Stimulated activated CD4-positive, alpha-beta T cell treated with anti-CD3 and anti-CD28 coated beads, Interleukin-4, amount 100 ng/mL, for 1 hour (primary cell): ENCODE measurements at places on chromosomes 7 and 10.

GRCh38 chr7:83613232-83613631 is 35.7 kb downstream of the SEMA3E start:
- no peak for DNase-seq

DNA sequence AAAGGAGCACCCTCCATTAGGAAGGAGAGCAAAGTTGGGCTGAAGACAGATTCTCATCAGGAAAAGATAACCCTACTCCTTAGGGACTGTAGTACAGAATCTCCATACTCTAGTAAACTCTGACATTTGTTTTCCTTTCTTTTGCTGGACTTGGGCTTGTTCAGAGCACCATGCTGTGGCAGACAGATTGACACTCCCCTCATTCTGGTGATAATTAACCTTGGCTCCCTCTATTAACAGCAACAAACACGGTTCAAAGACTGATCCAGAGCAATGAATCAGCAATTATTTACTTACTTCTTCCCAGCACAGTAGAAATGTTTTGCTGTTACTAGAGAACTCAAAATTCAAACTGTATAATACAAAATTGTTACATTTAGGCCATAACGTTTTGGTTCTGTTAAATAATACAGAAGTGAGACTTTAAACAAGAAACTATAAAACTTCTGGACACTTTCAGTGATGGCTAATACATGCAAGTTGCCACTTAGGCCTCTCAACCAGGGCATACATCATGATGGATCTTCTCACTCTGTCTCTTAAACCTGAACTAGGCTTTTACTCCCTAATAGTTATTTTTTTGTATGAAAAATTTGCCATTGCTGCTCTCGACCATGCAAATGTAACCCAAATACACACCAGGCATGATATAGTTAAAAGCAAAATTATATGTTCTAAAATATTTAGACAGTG is 639.0 kb downstream of the IPMK start:
- no peak for DNase-seq

DNA sequence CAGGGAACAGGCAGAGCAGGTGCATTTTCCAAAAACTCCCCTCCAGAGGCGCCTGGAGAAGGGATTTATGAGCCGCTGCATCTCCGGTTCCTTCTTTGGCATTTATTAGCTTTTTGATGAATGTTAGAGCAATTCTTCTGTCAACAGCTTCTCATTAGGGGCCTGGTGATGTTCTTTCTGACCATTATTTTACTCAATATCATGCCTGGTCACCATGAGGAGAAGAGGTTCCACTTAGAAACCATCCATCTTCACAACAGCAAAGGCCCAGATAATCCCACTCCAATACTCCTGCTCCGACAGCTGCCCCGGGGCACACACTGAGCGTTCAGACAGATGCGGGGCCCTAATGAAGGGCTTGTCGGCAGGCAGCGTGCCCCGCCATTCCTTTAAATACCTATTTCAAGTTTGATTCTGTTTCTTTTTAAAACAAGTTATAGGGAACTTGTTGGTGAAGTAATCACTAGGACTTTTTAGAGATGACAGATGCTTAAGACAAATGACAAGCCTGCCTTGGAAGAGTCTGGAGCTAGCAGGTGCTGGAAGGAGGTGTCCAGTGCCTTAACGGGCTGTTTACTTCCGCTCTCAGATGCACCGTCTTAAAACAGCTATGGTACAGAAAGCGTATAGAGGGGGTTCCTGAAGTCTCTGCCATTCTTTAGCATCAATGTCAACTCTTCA is 31.7 kb downstream of the ECHDC3 start:
- DNase-seq: no peak

DNA sequence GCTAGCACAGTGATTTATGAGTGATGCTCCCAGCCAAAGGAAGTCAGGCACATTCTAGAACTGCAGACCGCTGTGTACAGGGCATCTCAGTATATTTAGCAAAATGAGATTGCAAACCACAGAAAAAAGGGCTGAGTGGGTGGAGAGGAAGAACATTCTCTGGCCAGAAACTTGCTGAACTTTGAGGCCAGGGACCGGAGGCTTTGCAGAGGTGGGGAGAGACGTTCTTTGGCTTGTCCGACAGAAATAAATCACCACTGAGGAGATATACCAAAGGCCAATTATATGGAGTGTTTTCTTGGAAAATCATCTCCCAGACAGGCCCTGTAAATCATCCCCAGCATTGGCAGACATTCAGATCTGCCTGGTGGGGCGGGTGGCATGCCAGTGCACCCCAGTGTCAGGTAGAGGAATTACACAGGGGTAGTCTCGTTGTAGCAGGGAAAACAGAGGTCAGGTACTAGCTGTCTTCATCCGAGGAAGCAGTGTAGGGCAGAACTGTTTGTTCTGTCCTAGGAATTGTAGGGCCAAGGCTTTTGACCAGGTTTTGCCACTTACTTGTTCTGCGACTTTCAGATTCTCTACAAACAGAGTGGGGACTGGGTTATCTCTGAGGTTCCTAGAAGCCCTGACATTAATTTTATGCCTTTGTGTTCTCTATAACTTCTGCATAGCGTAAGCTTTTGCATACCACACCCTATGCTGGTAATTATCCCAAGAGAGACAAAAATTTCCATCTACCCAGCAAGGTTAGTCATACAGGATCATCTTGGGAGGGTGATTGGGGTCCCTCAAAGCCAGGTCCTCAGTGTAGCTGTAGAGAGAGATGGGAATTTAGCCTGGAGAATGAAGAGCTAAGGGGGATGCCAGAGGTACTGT is 655.6 kb downstream of the LRMDA start:
- no peak for DNase-seq

GRCh38 chr7:8594115-8594514 is 160.7 kb downstream of the NXPH1 start:
- no peak for DNase-seq

GRCh38 chr10:100130831-100131230 is 49.2 kb upstream of the CPN1 start:
- no peak for DNase-seq

GRCh38 chr10:8302565-8302964 is 248.1 kb downstream of the GATA3 start:
- no peak for DNase-seq

DNA sequence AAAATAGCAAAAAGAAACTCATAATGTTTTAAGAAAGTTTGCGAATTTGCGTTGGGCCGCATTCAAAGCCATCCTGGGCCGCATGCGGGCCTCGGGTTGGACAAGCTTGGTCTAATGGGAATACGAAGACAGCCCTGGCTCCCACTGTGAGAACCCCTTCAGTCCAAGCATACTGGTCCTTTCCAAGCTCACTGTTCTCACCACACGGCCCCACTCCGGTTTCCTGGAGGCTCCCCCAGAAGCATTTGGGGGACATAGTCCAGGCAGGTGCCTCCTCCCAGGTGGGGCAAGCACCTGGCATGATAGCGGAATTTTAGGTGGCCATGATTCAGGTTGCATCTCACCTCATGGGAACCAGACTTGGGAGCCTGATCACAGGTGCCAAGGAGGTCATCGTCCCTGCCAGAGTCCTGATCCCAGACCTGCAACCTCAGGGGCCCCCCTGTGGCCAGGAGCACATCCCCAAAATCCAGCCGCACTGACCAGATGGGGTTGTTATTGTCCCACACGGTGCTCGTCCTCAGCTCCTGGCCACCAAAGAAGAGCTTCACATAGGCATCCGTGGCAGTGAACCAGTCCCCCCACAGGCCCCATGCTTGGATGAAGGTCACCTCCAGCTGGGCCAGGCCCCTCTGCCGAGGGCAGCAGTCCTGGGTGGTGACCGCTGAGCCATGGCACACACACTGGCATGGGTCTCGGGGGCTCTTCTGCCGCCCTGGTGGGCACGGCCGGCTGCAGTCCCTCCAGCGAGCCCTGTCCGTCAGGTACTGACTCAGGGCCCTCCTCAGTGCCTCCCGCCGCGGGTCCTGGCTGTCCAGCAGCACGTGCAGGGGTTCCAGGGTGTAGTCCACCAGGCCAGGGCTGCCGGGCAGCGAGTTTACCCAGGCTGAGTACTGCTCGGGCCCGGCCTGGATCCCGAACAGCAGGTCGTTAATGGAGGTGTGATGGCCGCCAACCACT is 4.4 kb downstream of the PRF1 start:
- DNase-seq: no peak

GRCh38 chr10:132192991-132193665 is 6.4 kb downstream of the DPYSL4 start:
- no peak for DNase-seq

DNA sequence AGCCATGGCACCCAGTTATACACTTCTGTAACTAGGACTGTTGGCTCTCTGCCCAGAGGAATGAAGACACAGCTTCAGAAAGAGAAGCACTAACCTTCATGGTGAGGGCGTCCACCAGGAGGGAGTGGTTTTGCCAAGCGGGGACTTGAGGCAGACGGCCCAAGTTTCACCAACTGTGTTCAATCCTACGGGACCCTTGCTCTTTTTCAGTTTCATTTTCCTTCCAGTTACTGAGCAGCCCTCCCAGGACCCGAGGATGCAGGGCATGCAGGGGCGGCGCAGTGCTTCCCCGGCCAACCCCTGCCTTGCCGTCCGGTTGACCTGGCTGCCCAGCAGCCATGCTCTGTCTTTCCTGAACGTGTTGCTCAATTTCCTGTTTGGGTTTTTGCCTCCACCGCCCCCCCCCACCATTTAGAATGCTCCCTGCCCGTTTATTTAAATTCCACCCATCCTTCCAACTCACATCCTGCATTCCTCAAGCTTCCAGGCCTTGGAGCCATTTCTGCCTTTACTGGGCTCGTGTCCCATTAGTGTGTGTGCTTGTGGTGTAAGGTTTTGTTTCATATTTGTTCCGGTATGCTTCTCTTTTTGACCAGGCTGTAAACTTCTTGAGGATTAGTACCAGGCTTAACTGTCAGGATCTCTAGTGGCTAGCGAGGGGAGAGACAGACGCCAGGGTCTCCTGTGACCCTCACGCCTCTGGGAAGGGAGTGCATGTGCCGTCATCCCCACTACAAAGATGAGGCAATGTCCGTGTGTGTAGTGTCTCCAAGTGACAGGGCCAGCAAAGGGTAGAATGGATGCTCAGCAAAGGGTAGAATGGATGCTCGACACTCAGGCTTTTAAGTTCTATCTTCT is 31.6 kb downstream of the IL15RA start:
- no peak for DNase-seq

- DNase-seq: no peak
These were observed 35.8 kb downstream of the PAX2 start for GRCh38 chr10:100781145-100781665.

DNA sequence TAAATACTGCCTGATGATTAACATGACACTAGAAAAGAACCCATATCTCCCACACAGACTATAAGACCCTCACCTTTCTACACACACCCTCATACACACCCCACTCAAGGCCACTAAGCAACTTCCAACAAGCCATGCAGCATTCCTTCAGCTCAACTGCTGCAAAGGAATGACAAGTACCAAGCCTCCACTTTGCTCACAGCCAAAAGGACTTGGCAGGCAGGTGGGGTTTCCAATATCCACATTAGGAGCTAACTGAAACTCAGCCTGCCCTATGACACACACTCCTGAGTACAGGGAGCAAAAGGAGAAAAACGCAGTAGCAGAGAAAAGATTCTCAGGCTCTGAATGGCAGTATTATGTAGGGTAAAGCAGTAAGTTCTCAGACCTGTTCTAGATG is 13.4 kb downstream of the USP54 start:
- no peak for DNase-seq

DNA sequence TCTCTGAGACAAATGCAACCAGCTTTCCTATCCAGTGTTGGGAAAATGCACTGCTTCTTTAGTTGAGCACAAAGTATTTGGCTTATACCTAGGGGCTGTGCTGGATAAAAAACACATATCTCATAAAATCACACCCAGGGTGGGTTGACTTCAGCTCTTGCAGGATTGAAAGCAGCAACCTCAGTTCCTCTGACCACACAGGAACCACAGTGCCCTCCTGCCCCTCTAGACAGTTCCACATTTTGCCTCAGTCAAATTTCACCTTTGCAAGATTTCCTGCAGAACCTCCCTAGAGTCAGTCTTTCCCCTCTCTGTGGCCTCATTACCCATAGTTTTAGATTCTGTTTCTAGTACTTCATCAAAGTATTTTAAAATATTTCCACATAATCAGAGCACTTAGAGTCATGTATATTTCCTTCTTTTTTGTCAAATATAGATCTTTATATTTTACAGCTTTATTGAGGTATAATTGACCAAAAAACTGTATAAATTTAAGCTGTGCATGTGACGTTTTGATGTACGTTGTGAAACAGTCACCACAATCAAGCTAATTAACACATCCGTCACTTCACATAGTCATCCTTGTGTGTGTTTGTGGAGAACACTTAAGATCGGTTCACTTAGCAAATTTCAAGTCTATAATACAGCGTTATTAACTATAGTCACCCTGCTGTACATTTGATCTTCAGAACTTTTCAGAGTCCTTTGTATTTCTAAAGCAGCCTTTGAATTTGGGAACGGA is 37.0 kb upstream of the EGR2 start:
- no peak for DNase-seq

- no peak for DNase-seq
These were observed 347.5 kb downstream of the GPAM start for GRCh38 chr10:111836064-111836463.

DNA sequence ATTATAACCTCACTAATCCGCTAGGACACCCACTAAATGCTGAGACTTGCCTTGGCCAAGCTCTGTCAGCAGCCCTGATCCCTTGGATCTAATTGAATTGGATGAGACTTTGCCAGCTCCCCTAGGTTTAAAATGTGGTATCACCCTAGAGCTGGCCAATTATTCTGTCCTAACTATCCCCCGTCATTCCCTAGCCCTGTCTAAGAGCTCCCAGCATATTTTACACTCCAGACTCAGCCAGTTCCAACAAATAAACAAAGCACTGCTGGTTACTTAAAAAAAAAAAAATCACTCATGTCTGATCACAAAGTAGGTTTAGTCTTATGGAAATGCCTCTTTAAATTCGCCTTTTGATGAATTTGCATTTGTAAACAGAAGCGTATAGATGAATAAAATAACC is 147.9 kb upstream of the EGR2 start:
- no peak for DNase-seq

DNA sequence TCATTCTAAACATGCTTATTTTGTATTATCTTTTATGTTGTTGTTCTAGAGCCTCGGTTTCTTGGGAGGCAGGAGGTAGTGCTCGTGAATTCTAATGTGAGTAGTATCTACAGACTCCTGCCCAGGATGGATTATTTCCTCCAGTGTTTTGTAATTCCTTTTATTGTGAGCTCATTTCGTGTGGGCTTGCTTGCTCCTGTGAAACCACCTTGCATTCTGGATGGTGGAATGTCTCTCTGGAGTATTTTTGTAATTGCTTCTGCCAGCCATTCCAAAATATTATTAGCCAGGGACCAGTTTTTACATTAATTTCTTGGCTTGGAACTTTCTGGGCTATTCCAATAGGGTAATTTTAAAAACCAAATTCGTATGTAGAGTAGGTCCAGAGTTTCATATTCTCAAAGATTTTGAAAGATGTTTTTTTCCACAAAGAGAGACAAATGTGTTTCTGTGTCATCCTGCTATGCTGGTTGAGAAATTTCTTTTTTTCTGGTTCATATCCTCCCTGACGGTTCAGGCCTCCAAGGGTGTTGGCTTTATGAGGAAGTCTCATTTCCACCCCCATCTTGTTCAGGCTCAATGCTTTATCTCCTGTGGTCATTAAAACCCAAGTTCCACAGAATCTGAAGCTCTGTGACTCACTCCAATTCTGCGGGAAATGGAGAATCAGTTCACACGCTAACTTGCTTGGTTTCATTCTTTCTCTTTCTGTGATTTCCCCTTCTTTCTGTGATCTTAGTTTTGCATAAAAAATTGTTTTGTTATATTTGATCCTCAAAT is 41.7 kb upstream of the CALD1 start:
- no peak for DNase-seq

GRCh38 chr7:2760098-2760889 is 72.3 kb downstream of the AMZ1 start:
- DNase-seq: no peak
